ENCODE measurements at places on chromosomes 12 and 14.

DNA sequence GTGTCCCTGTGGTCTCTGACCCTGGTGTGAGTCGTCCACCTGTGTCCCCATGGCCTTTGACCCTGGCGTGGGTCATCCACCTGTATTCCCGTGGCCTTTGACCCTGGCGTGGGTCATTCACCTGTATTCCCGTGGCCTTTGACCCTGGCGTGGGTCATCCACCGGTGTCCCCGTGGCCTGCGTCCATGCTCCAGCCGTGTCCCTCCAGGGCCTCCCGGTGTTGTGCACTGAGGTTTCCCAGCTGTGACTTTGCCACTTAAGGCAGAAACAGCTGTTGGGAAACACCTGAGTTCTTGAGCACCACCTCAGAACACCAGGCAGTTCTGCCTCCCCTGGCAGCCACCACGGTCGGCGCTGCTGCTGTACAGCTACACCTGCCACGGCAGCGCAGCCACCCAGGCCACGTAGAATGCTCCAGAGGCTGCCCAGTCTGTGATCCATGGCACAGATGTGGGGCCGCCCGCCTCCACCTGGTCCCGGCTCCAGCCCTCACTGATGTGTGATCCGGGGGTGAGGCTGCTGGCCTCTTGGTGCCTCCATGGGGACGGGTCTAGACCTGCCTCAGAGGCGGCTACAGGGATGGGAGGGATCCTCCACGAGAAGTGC, 69.1 kb upstream of the GALNT9 start:
- DNase-seq = no peak

DNA sequence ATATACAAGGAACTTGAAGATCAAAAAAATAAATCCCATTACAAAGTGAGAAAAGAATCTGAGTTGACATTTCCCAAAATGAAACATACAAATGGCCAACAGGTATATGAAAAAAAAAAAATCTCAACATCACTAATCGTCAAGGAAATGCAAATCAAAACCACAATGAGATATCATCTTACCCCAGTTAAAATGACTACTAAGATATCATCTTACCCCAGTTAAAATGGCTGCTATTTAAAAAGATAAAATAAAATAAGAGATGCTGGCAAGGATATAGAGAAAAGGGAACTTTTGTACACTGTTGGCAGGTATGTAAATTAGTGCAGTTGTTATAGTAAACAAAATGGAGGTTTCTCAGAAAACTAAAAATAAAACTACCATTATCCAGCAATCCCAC, 44.4 kb downstream of the PLEKHG7 start:
- no peak for DNase-seq

GRCh38 chr12:58540480-58541299, 379.6 kb downstream of the LRIG3 start:
- peak; percentile 69 for DNase-seq

DNA sequence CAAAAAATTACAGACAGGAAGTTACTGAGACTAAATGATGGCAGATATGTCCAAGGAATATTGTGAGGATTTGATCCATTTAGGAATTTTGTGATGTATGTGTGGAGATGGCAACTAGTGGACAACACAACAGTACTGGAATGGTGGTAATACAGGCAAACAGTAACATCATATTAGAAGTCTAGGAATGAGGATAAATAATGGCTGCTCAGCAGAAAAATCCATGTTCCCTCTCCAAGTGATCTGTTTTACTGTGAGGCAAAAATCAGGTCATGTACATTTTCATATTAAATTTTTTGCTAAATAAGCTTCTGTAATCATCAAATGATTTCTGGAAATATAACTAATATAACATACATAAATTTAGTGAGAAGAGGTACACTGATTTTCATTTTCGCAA, 108.4 kb downstream of the MED13L start:
- no peak for DNase-seq

- no peak for DNase-seq
Observed at GRCh38 chr12:73892201-73892600, 645.4 kb upstream of the ATXN7L3B start.

GRCh38 chr12:127785986-127786590, 480.9 kb upstream of the TMEM132C start:
- DNase-seq = no peak

DNA sequence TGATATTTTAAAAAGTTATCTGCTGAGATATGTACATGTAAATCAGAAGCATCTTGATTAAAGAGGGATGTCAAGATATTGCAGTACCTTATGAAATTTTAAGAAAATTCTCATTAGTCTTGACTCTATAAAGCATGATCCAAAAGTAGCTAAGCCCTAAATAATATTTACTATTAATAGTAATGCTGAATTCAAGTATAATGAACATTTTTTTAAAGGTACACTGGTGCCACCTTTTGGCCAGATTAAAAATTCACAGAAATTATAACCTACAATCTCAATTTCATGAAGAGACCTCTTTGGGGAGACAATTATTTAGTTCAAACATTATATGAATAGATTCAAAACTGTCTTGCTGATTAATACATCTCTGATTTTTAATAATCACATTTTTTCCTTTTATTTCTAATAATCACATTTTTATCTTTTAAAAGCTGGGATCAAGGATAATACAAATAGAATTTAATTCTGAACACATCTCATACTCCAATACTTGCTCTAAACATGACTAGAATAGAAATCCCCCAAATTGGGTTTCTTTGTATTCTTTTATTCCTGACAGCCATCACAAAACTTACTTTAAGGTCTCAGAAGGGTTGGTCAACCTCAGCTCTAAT, 13.4 kb downstream of the AKAP5 start:
- peak; percentile 7 for DNase-seq

GRCh38 chr14:42023452-42023851, 416.8 kb downstream of the LRFN5 start:
- DNase-seq = no peak

DNA sequence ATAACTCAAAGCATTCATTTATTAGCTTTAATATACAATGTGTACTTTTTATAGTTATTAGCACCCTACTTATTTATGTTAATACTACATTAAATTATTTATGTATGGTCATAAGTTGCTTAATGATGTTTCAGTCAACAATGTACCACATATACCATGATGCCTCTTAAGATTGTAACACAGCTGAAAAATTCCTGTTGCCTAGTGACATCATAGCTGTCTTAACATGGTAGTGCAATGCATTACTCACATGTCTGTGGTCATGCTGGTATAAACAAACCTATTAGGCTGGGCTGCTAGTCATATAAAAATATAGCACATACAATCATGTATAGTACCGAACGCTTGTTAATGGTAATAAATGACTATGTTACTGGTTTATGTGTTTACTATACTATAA, 120.4 kb downstream of the ANO6 start:
- peak; percentile 63 for DNase-seq

GRCh38 chr14:36619853-36620252, 37.4 kb upstream of the NKX2-8 start:
- DNase-seq = no peak

DNA sequence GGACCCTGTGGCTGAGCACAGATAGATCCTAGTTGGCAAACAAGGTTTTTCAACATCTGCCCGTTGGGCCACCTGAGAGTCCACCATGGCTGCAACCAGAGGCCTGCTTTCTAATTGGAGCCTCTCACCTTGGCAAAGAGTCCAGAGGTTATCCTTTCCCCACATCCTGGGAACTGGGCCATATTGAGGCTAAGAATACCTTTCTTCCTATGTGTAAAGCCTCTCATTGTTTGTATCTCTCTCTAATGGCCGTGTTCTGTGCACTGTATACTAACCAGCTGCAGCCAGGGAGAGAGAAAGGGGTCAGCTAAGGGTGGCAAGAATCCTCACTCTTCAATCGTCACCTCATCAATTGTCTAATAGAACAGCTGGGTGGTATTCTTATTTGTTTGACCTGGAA, 79.1 kb upstream of the ST8SIA1 start:
- DNase-seq = no peak

DNA sequence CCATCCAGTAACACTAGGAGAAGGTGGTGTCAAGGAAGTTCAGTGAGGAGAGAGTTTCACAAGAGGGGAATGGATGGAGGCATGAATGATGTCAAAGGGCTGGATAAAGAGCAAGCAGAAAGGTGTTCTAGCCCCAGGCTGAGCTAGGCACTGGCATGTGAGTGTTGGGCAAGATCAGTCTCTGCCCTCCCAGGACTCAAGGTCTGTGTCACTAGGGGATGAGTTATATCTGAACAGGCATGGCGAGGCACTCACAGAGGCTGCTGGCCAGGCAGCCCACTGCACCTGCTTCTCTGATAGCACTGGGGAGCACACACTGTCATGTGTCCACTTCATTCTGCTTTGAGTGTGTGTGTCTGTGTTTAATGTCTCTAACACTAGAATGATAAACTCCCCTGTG, 903.8 kb downstream of the BCL11B start:
- DNase-seq = no peak

DNA sequence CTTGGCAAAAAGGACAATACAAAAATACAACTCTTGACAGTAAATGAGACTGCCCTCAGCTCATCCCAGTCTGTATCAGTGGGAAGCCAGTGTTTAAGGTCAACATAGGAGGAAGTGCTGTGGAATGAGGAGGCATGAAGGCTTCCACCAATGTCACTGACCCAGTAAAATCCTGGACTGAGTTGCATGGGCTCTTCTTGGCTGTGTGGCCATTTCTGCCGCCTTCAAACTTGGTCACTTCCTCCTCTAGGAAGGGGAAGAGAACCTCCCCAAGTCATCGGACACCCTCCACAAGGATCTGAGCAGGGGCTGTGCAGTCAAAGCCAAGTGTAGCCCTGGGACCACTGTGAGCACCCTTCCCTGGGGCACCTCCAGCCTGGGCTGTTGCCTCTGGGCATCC, 11.9 kb downstream of the GPR68 start:
- DNase-seq = no peak

DNA sequence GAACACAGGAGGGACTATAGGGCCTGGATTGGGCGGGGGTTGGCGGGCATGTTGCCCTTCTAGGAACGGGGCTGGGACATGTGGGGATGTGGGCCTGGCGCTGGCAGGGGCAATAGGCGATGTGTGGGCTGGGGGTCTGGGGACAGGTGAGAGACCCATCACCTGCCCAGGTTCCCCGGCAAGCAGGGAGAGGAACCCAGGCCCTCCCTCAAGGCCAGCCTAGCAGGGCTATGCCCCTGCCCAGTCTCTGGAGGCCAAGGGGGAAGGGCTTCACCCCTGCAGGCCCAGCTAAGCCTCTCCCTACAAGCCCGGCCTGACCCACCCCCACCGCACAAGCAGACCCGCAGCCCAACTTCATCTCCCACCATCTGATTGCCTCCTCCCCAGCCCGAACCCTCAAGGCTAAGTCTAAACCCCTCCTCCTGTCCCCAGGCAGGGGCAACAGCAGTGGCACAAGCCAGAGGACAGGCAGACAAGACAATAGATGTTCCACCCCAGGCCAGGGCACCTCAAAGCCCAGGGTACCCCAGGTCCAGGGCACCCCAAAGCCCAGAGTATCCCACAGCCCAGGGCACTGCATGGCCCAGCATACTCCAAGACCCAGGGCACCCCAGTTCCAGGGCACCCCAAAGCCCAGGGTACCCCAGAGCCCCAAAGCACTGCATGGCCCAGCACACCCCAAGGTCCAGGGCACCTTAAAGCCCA, 6.5 kb downstream of the JAG2 start:
- DNase-seq = no peak

DNA sequence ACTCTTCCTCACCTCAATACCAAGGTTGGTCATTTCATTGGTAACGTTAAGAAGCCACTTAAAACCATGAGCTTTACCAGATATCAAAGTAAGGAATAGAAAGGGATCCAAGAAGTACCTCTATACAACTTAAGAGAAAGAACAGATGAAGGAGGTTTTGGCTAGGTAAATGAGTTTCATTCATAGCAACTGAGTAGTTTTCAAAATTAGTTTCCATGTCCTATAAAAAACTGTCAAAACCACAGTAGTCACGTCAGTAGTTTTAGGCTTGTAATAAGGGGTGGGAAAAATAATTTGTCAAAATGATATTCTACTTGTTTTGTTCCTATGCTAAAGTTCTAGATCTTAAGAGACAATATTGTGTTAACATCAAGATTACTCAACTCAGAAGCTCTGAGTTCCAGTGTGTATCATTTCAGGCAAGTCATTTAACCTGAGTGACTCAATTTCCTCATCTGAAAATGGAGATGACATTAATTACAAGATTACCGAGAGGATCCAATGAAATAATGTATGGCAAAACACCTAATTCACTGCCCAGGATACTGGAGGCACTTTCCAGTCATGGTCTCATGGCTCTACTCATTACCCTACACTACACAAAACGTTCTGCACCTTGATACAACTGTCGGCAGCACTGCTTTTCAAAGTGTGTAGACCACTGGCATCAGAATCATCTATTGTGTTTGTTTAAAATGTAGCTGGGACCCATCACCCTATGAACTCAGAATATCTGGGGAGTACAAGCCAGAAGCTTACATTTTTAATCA, 24.1 kb upstream of the SLC6A13 start:
- DNase-seq = no peak

- DNase-seq = no peak
Observed at GRCh38 chr12:113409462-113410124, 5.9 kb upstream of the SDS start.

GRCh38 chr14:63343878-63344277, 25.1 kb upstream of the GPHB5 start:
- DNase-seq = peak; percentile 51

DNA sequence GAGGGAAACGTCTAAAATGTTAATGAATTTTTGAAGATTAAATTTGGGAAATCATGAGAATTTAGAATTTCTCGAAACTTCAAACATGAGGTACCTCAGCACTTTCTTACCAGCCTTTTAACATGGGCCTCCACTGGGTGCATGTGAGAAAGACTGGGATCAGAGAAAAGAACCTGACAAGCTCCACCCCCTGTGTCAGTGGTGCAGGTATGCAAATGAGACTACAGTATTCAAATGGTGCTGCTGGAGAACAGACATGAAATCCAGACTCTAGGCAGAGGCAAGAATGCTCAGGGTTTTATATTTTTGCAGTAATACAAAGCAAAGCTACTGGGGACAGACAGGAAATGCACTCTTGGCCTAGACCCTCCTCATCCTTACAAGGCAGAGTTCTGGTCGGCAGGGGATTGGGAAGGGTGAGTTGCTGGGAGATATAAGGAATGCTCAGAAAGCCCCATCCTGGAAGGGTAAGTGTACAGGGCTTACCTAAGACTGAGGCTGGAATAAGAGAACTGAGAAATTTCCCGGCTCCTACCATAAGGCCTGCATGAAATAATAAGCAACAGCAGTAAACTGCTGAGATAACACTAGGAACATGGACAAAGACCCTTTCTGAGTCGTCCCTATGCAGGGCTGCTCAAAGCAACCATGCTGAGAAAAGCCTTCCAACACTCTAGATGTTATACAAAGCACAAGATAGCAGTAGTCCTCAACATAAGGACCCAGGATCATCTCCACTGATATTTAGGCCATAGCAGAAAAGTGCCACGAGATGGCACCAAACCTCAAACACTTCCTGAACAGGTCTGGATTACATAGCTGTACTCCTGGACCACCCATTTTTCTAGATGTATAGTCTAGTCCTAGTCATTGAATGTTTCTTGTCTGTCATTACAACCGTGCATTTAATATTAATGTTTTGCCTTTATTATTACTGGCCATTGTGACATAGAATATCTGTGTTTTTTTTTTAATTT, 260.8 kb downstream of the RASSF9 start:
- DNase-seq = peak; percentile 64

DNA sequence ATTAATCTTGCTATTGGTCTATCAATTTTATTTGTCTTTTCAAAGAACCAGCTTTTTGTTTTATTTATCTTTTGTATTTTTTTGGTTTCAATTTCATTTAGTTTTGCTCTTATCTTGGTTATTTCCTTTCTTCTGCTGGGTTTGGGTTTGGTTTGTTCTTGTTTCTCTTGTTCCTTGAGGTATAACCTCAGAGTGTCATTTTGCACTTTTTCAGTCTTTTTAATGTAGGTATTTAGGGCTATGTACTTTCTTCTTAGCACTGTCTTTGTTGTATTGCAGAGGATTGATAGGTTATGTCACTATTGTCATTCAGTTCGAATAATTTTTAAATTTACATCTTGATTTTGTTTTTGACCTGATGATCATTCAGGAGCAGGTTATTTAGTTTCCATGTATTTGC, 92.7 kb upstream of the DCD start:
- no peak for DNase-seq

All from foreskin melanocyte (primary cell).